ENCODE measurements at places on chromosomes 4 and X. TPM values are rescaled to one million over a fixed set of nuclear protein-coding genes. Genes with fewer than 3 reads are reported as not detected.

ARSJ gene
- total RNA-seq: 15.4 TPM

CCSER1 gene
- 0.13 TPM for total RNA-seq

CCDC110 gene
- total RNA-seq: 0.25 TPM

SSX2 gene
- total RNA-seq: not detected

GPRIN3 gene
- 1.0 TPM for total RNA-seq

MTNR1A gene
- total RNA-seq: not detected

Data from dermis microvascular lymphatic vessel endothelial cell (primary cell).